Stimulated activated CD4-positive, alpha-beta T cell treated with anti-CD3 and anti-CD28 coated beads, Interleukin-4, amount 100 ng/mL, for 48 hours (primary cell): ENCODE measurements at places on chromosomes 1 and 21.

DNA sequence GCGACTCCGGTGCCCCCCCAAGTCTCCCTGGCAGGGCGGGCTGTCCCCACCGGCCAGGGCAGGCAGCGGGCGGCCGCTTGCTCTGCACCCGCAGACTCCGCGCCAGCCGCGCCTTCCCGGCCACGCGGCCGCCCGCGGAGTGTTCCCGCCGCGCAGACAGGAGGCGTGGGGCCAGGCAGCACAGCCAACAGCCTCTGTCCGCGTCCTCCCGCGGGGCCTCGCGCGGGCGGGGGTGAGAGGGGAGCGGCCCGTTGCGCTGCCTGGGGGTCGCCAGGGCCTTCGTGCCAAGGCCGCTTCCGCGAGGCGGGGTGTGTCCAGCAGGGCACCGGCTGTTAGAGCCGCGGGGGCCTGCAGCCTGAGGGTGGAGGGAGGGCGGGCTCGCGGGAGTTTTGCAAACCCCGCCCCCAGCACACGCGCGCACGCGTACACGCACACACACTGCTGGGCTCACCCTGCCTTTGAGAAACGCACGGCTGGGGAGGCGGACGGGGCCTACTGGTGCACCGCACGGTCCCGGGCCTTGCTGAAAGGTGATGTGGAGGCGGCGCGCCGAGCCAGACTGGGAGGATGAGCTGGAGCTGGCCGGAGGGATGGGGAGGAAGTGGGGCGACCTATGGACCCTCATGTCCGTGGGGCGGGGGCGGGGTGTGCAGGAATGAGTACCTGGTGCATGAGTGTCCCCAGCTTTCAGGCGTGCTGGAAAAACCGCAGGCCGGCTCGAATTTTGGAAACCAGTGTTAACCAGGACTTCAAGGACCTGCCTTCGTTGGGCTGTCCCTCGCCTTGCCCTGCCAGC, 41.5 kb downstream of the KIAA1614 start:
- DNase-seq, result peak; percentile 42

DNA sequence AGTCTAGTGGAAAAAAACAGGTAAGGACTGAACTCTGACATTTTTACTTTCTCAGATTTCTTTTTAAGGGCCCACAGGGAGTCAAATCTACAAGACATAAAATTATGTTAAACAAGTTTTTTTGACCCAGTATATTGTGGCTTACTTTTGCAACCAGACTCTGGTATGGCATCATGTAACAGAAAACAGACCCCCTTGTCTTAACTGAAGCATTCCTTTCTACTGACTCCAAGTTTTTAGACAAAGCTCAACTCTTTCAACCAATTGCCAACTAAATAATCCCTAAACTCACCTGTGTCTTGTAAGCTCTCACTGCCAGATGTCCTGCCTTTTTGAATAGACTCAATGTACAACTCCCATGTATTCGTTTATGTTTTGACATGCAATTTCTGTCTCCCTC, 64.3 kb downstream of the FASLG start:
- DNase-seq, result no peak

GRCh38 chr1:28197682-28198415, 21.4 kb upstream of the PTAFR start:
- no peak for DNase-seq

DNA sequence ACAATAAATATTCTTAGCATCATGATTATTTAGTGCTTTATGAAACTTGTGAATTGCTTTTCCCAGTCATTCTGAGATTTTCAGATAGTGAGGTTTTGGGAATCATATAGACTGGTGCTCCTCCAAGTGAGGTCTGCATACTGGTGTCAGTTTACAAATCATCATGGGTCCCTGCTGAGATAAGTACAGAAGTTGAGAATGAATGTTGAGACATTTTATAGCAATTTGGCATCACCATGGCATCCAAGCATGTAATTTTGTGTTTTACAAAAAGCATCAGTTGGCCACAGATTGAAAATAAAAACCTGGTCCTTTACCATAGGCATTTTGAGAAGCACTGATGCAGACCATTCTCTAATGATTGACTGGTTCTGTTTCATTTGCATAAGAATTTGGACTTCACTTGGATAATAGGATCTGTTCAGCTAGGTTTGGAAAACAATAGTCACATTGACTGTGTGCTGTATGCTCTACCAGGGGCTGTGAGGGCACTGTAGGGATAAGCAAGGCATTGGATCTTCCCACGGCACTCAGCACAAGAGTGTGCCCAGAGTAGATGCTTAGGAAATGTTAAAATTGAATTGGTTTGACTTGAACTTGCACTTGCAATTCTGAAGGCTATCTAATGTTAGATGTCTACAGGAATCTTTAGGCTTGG, 79.0 kb upstream of the JUN start:
- DNase-seq, result no peak

DNA sequence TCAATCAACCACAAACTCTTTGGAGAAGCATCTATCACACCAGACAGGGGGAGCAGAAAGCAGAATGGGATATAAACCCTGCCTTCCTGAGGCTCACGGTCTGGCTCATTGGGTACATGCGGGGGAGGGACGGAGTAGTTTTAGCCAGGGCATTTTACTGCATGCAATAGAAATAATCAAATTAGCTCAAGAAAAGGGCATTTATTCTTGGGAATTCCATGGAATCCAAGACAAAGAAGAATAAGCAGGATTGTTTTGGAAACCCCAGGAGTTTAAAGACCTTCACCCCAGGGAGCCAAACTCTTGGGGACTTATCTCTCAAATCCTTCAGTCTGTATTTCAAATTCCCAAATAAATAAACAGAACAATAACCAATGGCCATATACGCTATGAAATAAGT, 5.2 kb upstream of the KAZN start:
- DNase-seq, result no peak

GRCh38 chr1:101164776-101165175, 72.0 kb upstream of the S1PR1 start:
- no peak for DNase-seq

- no peak for DNase-seq
Measured at GRCh38 chr1:84669831-84670230, 20.4 kb downstream of the SSX2IP start.

DNA sequence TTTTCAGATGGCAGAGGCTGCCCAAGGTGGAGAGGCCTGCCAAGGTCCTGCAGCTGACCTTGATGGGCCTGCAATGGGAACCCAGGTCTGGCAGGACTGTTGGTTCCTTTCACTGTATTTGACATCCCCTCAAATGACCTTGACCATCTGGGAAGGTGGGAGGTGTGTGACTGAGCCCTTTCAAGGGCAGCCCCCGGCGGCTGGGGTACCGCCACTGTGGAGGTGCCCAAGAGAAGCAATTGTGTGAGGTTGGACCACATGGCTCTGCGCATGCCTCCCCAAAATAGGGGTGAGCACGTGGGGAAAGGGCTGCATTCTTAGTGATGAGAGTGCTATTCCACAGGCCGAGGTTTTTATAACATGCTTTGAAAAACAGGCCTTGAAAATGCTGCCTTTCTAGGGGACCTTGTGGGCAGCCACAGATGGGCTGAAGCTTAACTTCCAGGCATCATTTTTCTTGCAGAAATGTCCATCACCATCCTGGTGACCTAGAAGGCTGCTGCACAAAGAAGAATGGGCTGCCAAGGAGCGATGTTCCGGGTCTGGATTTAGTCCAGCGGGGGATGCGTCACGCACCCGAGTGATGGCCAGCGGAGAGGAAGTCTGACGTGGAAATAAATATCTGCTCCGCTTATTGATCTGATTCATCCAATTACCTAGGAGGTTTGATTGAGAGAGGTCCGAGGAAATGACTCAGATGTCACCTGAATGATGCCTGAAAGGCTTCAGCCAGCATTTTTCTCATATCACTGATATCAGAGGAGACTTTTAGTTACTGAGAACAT, 16.5 kb upstream of the UTS2 start:
- DNase-seq, result no peak

DNA sequence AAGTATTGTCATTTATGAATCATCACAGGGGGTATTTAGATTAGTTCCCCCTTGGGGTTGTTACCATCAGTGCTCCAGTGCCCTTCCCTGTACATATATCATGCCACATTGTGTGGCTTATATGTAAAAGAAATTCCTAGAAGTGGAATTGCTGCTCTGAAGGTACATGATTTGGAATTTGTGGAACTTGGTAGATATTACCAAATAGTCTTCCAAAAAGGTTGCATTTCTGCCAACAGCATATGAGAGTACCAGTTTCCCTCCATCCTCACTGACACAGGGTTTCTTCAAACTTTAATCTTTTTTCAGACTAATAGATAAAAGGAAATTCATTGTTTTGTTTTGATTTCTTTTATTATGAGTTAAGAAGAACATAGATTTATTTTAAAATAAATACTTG, 41.3 kb downstream of the AKNAD1 start:
- no peak for DNase-seq
